Frontal cortex (tissue), 4 donors: ENCODE measurements at places on chromosomes 6 and 20.

- DNase-seq, result no peak
Observed at GRCh38 chr6:124400261-124400999, 561.8 kb upstream of the RNF217 start.

DNA sequence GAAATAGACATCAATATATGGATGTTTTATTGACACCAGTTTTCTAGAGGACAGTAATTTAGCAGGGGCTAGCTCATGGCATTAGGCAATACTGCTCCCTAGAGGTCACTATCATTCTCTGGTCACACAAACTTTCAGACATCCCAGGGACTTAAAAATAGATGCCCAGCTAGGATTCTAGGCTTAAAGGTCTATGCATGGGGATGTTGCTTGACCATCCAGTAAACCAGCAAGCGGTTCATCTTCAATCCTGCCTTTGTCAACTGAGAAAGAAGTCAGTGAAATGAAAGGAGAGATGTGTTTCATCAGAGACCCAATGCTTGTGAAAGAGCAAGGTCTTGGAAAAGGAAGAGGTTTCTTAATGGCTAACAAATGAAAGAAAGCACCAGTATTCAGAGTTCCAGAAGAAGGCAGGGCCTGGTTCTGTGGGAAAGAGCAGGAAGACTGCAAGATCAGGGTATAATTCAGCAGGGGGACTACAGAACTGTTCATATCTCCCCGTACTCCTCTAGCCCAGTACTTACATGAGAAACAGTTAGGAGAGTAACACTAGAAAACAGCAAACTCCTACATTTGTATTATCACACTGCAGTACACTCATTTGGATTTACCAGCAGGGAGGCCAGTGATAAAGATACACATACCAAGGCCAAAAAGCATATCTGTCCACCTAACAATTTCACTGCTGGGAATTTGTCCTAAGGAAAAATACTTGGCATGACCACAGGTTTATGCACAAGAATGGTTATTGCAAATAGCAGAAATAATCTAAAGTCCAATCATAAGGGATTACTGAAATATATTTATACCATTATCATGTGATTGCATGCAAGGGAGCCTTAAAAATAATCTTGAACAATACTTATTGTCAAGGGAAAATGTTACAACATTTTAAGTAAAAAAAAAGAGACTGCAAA, 151.4 kb upstream of the LAMA2 start:
- DNase-seq, result peak; percentile 6

GRCh38 chr6:169253337-169254238, at the start of gene THBS2:
Gene THBS2 (minus strand): TSS chr6:169253846. CDS start chr6:169250784, 3,062 bp downstream.
- DNase-seq, result peak; percentile 41

DNA sequence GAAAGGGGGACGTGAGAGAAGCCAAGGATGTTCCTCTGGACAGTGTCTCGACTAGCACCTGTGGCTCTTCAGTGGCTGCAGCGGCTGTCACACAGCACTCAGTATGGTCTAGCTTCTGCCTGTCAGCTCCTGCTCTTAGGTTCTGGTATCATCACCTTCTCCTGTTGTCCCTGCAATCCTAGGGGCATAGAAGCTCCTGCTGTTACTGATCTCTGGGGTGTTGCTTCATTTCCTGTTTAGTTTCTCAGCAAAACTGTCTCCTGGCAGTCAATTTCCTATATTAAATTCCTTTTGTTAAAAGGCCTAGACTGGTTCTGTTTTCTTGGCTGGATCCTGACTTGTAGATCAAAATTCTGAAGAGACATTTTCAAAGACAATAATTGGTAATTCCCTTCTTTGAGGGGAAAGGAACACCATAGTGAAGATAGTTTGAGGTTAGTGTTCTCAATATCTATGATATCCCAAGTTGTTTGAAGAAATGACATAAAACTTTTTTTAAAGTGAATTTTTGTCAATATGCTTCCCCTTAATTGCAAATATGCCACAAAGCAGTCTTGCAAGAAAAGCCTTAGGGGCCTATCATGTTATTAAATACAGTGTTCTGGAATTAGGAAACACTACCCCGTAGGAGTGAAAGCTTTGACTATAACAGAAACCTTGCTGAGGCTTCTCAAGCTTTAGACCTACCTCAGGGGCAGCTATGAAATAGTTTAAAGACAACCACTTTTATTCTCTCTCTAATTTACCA, 148.5 kb downstream of the KIF6 start:
- no peak for DNase-seq

GRCh38 chr6:112027942-112028674, 25.8 kb upstream of the CCN6 start:
- DNase-seq, result no peak

DNA sequence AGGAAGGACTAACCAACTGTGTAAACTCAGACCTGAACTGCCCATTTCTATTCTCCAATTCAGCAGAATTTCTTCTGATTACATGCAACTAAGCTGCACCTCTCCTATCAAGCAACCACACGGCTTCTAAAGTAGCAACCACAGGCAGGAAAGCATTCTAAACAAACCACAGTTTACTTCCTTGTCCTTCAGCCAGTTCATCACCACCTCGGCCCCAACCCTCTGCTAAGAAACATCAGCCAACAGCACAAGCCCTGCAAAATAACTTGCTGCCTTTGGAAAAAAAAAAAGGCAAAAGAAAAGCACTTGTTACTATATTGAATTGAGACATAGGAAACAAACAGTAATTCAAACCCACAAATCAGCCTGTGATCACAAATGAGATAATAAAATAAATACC, 140.3 kb downstream of the NFATC2 start:
- DNase-seq, result no peak

- no peak for DNase-seq
Observed at GRCh38 chr6:37838219-37838921, 18.8 kb downstream of the ZFAND3 start.

- DNase-seq, result no peak
Observed at GRCh38 chr6:38016824-38017223, 197.3 kb downstream of the ZFAND3 start.

DNA sequence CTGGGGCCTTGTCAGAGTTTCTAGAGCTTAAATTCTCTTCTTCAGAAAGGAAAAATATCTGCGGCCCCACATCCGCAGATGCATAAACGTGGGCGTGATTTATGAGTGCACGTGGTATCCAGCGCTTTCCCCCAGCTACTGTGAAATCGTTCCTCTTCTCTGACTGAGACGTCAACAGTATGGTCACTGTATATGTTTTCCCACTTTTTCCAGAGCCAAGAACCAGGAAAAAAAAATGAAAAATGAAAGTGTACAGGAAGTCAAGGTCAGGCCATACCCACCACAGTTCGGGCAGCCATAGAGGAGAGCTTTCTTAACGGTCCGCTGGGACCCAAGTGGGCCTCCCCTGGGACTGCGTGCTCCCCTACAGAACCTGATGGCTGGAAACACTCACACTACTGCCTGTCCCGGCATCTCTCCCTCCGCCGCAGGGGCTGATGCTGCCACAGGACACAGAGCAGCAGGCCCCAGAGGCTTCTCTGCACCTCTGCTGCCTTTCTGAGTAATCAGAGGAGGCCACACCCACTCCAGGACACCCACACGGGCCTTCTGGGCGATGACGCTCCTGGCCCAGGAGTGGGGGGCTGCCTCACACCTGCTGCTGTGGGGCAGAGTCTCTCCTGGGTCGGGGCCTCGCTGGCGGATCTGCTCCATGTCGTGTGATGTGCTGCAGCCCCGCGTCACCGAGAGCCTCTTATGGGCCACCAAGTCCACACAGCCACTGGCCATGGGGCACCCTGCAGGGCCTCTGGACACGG, 16.4 kb upstream of the STX16 start:
- no peak for DNase-seq

- no peak for DNase-seq
Observed at GRCh38 chr6:107793191-107793590, 30.9 kb downstream of the SCML4 start.

DNA sequence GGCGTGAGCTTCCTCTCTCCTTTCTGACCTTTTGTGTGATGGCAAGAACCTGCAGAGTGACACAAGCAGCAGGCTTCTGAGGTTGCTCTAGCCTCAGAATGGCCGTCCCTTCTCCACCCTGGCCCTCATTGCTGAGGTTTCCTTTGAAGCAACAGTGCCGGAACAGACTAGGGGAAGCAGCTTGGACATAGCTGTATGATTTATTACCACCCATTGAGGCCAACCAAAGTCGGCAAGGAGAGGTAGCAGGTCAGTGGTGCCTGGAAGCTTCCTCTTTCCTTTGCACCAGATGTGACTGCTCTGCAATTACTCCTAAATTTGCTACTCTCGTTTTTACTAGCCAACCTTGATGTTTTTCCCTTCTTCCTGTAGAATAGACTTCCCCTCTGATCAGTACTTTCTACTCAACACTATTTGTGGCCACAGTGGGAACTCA, 31.4 kb downstream of the PTPN1 start:
- DNase-seq, result no peak

DNA sequence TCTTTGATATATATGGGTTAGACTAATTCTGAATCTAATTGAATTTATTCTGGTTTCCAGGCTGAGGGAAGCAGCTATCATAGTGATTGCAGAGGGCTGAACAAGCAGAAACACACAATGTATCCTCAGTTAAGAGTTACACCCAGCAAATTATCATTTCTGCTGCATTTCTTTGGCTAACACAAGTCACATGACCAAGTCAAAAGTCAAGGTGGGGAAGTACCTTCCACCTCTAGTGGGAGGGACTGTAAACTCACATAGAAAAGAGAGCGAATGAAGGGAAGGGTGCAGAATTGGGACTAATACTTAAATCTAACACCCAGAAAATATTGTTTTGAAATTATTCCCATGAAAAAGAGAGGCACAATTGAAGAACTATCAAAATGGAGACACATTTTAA, 719.7 kb upstream of the MMS22L start:
- no peak for DNase-seq

DNA sequence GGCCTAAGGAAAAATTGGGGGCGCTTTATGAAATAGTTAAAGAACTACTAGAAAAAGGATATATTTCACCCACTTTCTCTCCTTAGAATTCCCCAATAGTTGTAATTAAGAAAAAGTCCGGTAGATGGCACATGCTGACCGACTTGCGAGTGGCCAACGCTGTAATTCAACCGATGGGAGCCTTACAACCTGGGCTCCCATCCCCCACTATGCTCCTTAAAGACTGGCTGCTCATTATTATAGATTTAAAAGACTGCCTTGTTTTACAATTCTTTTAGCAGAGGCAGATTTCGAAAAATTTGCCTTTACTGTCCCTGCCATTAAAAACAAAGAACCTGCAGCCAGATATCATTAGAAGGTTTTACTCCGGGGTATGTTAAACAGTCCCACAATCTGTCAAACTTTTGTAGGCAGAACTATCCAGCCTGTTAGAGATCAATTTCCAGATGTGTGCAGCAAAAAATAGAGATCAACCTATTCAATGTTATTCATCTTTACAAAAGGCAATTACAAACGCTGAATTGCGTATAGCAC, 58.5 kb upstream of the PRSS16 start:
- DNase-seq, result peak; percentile 69

DNA sequence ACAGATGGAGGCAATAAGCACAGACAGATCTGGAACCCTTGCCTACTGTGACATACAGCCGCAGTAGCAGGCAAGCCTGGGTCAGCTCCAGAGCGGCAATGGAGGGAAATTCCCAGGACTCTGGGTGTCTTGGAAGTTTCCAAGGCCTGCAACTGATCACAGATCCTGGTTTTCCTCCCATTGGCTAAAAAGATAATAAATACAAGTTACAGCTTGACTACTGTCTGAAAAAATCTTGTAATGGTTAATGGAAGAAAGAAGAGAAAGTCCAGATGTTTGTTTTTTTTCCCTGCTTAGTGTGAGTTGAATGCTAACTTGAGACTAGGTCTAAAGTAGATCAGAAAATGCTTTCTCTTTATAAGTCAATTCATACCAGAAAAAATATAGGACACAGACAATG, 307.6 kb downstream of the ALDH8A1 start:
- DNase-seq, result no peak

DNA sequence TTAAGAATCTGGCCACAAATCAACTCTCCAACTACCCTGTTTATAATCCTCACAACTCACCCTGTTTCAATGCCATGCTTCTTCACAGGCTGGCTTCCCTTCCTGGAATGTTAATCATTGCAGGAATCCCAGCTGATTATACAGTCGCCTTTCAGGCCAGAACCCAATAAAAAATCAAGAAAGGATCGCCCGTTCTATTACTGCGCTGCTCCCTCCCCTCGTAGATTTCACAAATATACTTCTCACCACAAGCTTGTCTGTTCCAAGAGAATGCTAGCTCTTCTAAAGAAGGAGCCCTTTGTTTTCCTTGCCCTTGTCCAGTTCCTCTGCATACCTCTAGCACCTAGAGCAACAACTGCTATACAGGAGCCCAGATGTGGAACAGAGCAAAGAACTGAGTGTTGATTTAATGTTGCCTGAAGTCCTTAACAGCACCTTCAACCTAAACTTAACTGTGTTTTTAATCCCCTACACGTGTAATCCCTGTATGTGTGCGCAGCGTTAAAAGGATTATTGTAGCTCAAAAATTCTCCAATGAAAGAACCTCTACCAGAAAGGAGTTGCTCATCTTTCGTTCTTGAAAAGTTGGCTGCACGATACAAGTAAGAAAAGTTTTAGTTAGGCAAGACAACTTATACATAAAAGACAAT, 988 bp downstream of the ECHDC1 start:
- no peak for DNase-seq

DNA sequence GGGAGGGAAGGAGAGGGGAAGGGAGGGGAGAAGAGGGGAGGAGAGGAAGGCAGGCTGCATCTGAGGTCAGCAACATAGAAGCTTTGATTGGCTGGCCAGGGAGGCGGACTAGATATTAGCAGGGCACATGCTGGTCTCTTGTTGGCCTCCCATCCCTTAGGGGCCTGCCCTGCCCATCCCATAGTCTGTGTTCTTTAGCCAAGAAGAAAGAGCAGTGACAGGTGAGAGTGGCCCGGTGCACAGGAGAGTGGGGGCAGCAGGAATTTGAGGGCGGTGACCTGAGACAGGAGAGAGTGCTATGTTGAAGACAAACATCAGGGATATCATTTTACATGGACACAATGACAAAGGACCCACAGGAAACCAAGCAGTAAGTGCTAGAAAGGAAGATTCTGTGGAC, 413.5 kb downstream of the SYNE1 start:
- no peak for DNase-seq

DNA sequence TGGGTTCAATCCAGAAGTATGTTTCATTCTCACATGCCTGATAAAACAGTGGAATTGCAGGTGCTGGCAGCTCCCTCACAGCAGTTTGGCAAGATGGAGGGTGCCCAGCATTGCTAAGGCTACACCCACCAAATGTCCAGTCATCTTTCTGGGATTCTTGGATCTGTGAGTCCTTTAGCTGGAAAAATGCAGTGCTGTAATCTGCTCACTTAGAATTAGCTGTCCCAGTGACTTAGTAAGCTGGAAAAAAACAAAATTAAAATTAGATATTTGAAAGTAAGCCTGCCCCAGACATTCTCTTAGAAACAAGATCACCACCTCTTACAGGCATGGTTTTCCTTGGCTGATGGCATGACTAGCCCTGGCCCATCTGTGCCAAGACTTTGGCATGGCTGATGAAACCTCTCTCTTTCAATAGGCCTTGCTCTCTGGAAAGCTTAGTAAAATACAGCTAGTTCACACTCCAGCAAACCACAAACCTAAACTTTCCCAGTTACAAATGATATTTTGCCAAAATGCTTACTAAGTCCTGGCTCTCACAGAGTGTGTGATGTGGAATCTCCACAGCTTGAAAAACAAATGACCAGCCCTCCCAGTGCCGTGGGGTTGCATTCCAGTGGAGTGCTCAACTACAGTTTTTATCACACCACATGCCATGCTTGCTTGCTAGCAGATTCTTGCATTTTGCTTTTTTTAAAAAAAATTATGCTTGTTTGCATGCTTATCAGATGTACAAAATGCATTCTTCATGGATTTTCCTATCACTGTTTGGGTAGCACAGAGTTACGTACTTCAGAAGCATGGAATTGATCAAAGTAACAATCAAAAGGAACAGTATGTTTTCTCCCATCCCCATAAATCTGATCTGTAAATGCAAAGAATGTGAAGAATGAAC, 261.5 kb downstream of the EYA4 start:
- no peak for DNase-seq
